ENCODE measurements at places on chromosomes 12 and 14.

DNA sequence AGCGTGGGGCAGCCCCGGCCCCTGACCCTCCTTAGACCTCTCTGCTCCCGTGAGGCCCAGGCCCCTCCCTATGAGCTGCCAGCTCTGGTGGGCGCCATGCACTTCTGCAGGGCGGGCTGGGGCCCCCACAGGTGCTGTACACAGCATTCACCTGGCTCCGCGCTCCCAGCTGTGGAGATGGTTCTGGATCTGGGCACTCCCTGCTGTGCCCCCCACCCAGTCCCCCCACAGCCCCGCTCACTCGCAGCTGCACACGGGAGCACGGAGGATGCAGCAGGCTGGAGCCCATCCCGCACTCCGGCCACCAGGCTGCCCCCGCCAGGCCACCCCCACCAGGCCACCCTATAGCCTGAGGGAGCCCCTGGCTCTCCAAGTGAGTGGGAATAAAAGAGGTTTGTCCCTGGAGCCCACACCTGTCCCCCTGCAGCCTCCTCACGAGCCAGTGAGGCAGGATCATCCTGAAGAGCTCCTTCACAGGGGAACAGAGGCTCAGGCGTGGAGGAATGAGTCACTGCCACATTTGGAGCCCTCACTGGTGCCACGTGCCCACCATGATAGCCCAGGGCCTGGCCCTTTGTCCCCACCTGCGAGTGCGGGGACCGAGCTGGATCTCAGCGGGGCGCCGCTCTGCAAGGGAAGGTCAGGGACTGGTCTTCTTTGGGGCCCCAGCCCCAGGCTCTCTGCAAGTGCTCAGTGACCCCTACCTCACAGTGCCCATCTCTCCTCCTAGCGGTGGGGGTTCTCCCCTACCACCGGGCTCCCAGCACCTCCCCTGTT, 1.9 kb downstream of the ADSS1 start:
- H3K27me3 ChIP-seq, result no peaks in the 10 kb centered on the region
- no peak overlapping the region for H3K27ac ChIP-seq

DNA sequence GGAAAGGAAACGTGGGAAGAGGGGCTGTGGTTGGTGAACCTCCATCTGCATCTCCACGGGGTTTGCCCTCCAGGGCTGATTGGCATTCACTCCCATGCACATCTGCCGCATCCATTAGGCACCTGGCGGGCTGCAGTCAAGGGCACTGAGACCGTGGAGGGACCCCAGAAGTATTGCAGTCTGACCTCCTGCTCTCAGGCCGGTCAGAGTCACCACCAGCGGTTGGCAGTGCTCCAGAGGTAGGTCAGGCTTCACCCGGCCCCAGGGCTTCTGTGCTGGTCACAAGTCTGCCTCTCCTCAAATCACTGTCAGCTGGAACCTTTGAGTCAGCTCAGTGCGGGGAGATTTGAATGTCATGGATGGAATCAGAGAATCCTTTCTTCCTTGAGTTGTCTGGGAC, 132.3 kb downstream of the PAPOLA start:
- H3K36me3 ChIP-seq, result no peaks in the 10 kb centered on the region
- H3K27ac ChIP-seq, result no peak overlapping the region
- H3K27me3 ChIP-seq, result no peaks in the 10 kb centered on the region
- no peaks in the 10 kb centered on the region for H3K4me1 ChIP-seq
- no peak overlapping the region for H3K4me3 ChIP-seq

GRCh38 chr12:89663577-89664357, 44.9 kb downstream of the ATP2B1 start:
- H3K27ac ChIP-seq, result no peak overlapping the region
- H3K4me1 ChIP-seq, result peaks cover 6% of the 10 kb centered on the region
- no peaks in the 10 kb centered on the region for H3K36me3 ChIP-seq

GRCh38 chr12:88633312-88633711, 53.0 kb upstream of the KITLG start:
- DNase-seq, result peak; percentile 18
- H3K36me3 ChIP-seq, result no peaks in the 10 kb centered on the region
- H3K4me1 ChIP-seq, result peaks cover under 1% of the 10 kb centered on the region
- no peaks in the 10 kb centered on the region for H3K27me3 ChIP-seq

DNA sequence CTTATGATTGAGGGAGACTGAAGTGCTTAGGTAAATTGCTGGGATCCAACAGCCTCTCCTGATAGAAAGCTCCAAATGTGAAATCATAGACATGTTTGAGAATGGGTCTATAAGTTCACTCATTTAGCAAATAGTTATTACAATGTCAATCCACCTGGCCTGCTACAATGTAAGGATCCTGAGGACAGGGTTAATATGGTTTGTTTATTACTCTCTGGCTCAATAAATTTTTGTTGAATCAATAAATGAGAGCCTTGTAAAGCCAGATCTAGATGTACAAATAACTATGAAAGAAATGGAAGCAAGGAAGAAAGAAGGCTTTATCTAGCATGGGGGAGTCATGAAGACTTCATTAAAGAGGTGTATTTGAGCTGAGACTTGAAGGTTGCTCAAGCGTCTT, 165.6 kb upstream of the IGF1 start:
- no peak overlapping the region for H3K27ac ChIP-seq
- H3K27me3 ChIP-seq, result no peaks in the 10 kb centered on the region
- H3K4me1 ChIP-seq, result no peaks in the 10 kb centered on the region
- no peaks in the 10 kb centered on the region for H3K36me3 ChIP-seq
- no peak overlapping the region for H3K4me3 ChIP-seq
- DNase-seq, result no peak

GRCh38 chr12:116169071-116169470, 108.4 kb downstream of the MED13L start:
- no peak overlapping the region for H3K4me3 ChIP-seq
- H3K27me3 ChIP-seq, result no peaks in the 10 kb centered on the region
- peaks cover 11% of the 10 kb centered on the region for H3K4me1 ChIP-seq
- H3K27ac ChIP-seq, result no peak overlapping the region
- H3K36me3 ChIP-seq, result no peaks in the 10 kb centered on the region
- DNase-seq, result no peak

- no peak for DNase-seq
- H3K36me3 ChIP-seq, result no peaks in the 10 kb centered on the region
Measured at GRCh38 chr14:33851366-33851765, 99.5 kb downstream of the EGLN3 start.

DNA sequence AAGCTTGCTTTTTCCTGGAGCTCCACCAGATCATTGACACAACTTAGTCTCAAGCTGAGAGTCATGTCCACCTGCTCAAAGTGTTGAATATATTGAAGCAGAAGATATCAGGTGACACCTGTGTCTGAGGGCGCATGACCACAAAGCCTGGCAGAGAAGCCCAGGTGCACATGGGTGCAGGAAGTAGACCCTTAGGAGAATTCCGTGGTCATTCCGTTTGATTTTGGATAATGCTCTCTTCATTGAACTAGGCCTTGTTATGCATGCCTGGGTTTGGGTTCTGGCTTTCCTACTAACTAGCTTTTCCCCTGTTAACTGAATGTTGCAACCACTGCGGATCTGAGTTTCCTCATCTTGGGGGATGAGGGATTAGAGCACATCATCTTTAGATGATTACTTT, 7.1 kb downstream of the ARHGDIB start:
- no peaks in the 10 kb centered on the region for H3K27me3 ChIP-seq
- no peak for DNase-seq
- H3K4me3 ChIP-seq, result no peak overlapping the region
- H3K36me3 ChIP-seq, result no peaks in the 10 kb centered on the region

DNA sequence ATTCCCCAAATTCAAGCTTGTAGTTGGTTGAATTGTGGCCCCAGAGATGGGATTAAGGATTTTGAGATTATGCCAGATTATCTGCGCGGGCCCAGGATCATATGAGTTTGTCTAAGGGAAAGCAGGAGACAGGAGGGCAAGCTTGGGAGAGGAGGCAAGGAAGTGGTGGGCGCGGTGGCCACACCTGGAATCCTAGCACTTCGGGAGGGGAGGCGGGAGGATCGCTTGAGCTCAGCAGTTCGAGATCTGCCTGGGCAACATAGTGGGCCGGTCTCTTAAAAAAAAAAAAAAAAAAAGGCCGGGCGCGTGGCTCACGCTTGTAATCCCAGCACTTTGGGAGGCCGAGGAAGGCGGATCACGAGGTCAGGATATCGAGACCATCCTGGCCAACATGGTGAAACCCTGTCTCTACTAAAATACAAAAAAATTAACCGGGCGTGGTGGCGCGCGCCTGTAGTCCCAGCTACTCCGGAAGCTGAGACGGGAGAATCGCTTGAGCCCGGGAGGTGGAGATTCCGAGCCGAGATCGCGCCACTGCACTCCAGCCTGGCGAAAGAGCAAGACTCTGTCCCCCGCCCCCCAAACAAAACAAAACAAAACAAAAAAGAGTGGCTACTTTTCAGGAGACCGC, 881 bp upstream of the PUS1 start:
- peak overlapping the region; percentile 97 for H3K4me3 ChIP-seq
- H3K27me3 ChIP-seq, result no peaks in the 10 kb centered on the region
- peaks cover 12% of the 10 kb centered on the region for H3K36me3 ChIP-seq
- H3K27ac ChIP-seq, result peak overlapping the region; percentile 83
- peak; percentile 30 for DNase-seq

- H3K27ac ChIP-seq, result no peak overlapping the region
- no peaks in the 10 kb centered on the region for H3K4me1 ChIP-seq
- H3K27me3 ChIP-seq, result no peaks in the 10 kb centered on the region
- no peaks in the 10 kb centered on the region for H3K36me3 ChIP-seq
Measured at GRCh38 chr12:8685051-8685450, 12.7 kb upstream of the RIMKLB start.

DNA sequence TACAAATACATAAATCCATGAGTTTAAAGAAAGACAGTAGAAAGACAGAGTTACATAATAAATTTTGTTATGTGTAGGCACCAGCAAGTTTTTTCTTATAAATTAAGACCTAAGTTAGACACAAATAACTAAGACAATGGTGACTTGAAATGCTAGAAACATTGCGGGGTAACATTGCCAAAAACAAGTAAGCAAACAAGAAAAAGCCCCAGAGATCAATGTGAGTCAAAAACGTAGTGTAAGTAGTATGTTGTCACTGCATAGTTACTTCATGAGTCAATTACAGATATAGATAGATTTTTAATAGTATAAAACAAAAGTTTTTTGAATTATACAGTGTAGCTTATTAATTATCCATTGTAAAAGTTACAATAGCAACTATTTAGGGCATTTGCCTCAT, 83.4 kb downstream of the CNTN1 start:
- H3K27me3 ChIP-seq, result no peaks in the 10 kb centered on the region
- no peak for DNase-seq
- no peak overlapping the region for H3K4me3 ChIP-seq
- H3K36me3 ChIP-seq, result no peaks in the 10 kb centered on the region
- H3K4me1 ChIP-seq, result no peaks in the 10 kb centered on the region

GRCh38 chr12:121806546-121807423, 3.0 kb downstream of the SETD1B start:
- peaks cover 39% of the 10 kb centered on the region for H3K36me3 ChIP-seq
- DNase-seq, result no peak
- peaks cover 16% of the 10 kb centered on the region for H3K4me1 ChIP-seq
- peak overlapping the region; percentile 17 for H3K27ac ChIP-seq
- H3K27me3 ChIP-seq, result no peaks in the 10 kb centered on the region
- H3K4me3 ChIP-seq, result peak overlapping the region; percentile 53

DNA sequence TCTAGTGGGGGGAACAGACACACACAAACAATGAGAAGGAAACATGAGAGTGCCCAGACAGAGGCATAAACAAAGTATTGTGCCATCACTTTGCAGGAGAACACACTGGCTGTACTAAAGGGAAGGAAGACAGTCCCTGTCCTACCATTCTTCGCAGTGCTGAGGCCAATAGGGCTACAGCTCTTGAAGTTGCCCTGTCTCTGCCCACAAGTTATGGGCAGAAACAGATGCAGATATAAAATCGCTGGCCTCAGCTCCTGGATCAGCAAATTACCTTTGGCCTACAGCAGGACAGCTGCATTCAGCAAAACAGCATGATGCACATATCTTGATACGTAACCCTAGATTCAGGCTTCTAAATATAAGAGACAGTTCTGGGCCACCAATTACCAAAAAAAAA, 23.0 kb upstream of the PRKAB1 start:
- H3K4me3 ChIP-seq, result no peak overlapping the region
- no peaks in the 10 kb centered on the region for H3K27me3 ChIP-seq
- no peak for DNase-seq
- H3K36me3 ChIP-seq, result no peaks in the 10 kb centered on the region

- H3K4me3 ChIP-seq, result no peak overlapping the region
- DNase-seq, result no peak
Measured at GRCh38 chr14:50233166-50233950, 2.0 kb upstream of the SOS2 start.

- no peak overlapping the region for H3K27ac ChIP-seq
- H3K4me3 ChIP-seq, result no peak overlapping the region
- no peaks in the 10 kb centered on the region for H3K36me3 ChIP-seq
- H3K4me1 ChIP-seq, result peaks cover 8% of the 10 kb centered on the region
Measured at GRCh38 chr12:777550-778047, 25.2 kb downstream of the WNK1 start.

DNA sequence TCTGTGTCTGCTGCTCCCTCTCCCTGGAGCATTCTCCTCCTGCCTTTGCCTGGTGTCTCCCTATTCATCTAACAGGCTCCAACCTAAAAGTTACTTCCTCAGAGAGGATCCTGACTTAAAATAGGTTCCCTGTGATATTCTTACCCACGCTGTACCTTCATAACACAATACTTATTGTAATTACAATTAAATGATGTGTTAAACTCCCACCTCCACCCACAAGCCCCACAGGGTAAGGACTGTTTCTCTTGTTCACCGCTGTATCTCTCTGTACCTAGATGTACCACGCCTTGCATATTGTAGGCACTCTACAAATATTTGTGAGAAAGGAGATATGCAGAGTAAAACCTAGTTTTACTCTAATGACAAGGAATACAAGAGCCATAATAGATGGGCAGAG, 5.0 kb downstream of the HEBP1 start:
- H3K4me1 ChIP-seq, result peaks cover 26% of the 10 kb centered on the region
- H3K4me3 ChIP-seq, result no peak overlapping the region
- DNase-seq, result no peak

DNA sequence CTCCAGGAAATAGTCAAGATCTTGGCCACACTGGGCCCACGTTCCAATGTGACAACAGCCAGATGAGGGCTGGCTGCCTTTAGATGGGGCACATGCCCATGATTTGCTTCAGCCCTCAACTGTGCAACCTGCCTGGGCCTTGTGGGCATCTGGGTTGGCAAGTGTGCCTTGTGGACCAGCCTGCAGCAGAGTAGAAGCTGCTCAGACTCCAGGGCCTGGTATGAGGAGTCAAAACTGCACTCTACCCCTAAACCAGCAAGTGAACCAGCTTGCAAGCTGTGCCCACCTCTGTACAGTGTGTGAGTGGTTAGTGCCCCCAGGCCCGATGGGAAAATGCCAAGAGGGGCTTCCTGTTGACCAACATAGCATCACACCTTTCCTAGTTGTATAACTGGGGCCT, 17.9 kb downstream of the PHETA1 start:
- H3K27me3 ChIP-seq, result peaks cover 2% of the 10 kb centered on the region
- H3K4me1 ChIP-seq, result no peaks in the 10 kb centered on the region
- no peak for DNase-seq
- no peak overlapping the region for H3K27ac ChIP-seq
- H3K36me3 ChIP-seq, result no peaks in the 10 kb centered on the region
- H3K4me3 ChIP-seq, result no peak overlapping the region

- no peak for DNase-seq
- no peaks in the 10 kb centered on the region for H3K4me1 ChIP-seq
- H3K36me3 ChIP-seq, result no peaks in the 10 kb centered on the region
- H3K27ac ChIP-seq, result no peak overlapping the region
- no peak overlapping the region for H3K4me3 ChIP-seq
Measured at GRCh38 chr12:25875661-25876060, 82.8 kb upstream of the RASSF8 start.
